ENCODE measurements at places on chromosomes 1 and 21. TPM values are rescaled to one million over a fixed set of nuclear protein-coding genes. Genes with fewer than 3 reads are reported as not detected.

Gene SPRR2F
- not detected for total RNA-seq

Gene HES5
- not detected for total RNA-seq

Gene FMOD
- 0.21 TPM for total RNA-seq

Gene HMCN1
- 0.42 TPM for total RNA-seq

Gene CGN
- total RNA-seq, result 1.6 TPM

Gene VHLL
- not detected for total RNA-seq

Gene FCMR
- 4.8 TPM for total RNA-seq

Gene SOAT1
- total RNA-seq, result 28.2 TPM

Gene TMEM54
- total RNA-seq, result 46.5 TPM

Gene PIGR
- total RNA-seq, result not detected

Gene MNDA
- total RNA-seq, result not detected

All from A549 treated with ZK216348 at 1 μM for 4 hours (cell line).